HS-5 (cell line): ENCODE measurements at places on chromosomes 16 and 17.

DNA sequence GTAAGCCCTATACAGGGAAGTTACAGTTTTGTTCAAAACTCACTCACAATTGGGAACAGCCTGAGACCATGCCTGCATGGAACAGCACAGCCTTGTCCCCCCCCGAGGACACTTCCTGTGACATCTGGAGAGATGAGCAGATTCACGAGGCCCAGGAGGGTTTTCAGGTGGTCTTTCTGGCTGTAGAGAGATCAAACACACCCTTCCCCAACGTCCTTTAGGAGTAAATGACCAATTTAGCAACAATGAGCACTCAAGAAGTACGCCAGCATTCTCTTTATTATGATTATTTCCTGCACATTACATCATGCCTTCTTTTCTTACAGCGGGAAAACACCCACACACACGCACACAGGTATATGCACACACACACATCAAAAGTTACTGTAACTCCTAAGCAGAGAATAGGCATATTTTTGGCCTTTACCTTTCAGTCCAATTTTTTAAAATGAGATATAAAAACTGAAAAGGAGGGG is 39.0 kb downstream of the ADCY9 start:
- DNase-seq: no peak

- DNase-seq: no peak
Measured at GRCh38 chr16:70157477-70158260, 15.9 kb upstream of the CLEC18C start.

DNA sequence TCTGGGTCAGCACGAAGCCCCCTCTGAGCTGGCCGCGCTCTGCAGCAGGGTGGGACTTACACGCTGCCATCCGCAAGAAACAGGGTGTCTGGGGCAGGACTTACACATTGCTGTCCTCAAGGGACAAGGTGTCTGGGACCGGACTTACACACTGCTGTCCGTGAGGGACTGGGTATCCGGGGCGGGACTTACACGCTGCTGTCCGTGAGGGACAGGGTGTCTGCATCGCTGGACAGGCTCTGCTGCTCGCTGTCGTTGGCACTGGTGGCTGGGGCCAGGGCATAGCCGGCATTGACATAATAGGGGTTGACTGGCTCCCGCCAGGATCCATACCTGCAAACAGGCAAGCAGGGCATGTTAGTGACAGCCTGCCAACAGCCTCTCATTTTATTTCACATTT is 31.4 kb downstream of the PDIA2 start:
- no peak for DNase-seq

- no peak for DNase-seq
Measured at GRCh38 chr17:58303971-58304749, 23.4 kb upstream of the MPO start.

DNA sequence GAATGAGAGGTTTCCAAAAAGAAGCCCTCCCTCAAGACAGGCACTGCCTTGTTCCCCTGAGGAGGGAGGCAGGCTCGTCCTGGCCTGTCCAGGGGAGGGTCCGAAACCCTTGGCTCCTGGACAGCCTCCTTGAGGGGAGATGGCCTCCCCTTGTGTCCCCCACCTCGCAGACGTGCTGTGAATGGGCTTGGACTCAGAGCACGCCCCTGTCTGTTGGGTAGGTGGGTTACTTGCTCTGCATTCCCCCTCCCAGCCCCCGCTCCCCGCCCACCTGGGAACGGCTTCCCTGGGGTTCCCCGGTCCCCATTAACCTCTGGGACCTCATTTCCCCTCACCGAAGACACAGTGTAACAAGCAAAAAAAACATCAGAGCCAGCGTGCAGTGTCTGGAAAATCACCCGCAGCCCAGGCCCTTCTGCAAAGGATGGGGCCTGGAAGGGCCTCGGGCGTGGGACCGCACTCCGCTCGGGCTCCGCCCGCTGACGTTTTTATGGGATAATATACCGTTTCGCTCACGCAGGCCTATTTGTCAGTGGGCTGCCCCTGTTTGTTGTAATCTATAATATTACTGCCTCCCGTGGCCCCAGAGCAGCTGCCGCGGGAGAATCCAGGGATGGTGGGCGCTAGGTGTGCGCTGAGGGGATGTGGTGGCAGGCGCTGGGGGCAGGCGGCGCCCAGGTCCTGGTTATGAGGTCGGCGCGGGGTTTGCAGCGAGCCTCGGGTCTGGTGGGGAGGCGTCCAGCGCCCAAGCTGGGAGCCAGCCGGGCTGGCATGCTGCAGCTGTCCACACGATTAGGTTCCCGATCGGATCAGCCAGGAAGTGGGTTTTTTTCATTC is 11.1 kb downstream of the BAHCC1 start:
- no peak for DNase-seq

GRCh38 chr16:76287466-76287865 is 10.3 kb downstream of the CNTNAP4 start:
- DNase-seq: no peak

- DNase-seq: no peak
Measured at GRCh38 chr16:35731341-35732040, 2272.1 kb downstream of the TP53TG3F start.

- DNase-seq: no peak
Measured at GRCh38 chr16:27174007-27174406, 29.3 kb upstream of the KDM8 start.

GRCh38 chr17:8412089-8412488 is 14.5 kb upstream of the RNF222 start:
- no peak for DNase-seq

GRCh38 chr16:26456074-26456473 is 610.7 kb upstream of the C16orf82 start:
- DNase-seq: no peak
